ENCODE measurements at places on chromosomes 7 and 10.

GRCh38 chr10:129912986-129913695, 50.9 kb downstream of the EBF3 start:
- no peak overlapping the region for H3K4me3 ChIP-seq
- DNase-seq: no peak
- H3K27me3 ChIP-seq: no peaks in the 10 kb centered on the region

GRCh38 chr10:74328388-74328787, 177.4 kb downstream of the ADK start:
- no peaks in the 10 kb centered on the region for H3K27me3 ChIP-seq
- no peak for DNase-seq
- H3K4me3 ChIP-seq: no peak overlapping the region
- no peaks in the 10 kb centered on the region for H3K4me1 ChIP-seq
- peaks cover 22% of the 10 kb centered on the region for H3K36me3 ChIP-seq

GRCh38 chr7:17526621-17527020, 228.2 kb downstream of the AHR start:
- H3K4me1 ChIP-seq: peaks cover 12% of the 10 kb centered on the region
- no peaks in the 10 kb centered on the region for H3K36me3 ChIP-seq
- DNase-seq: no peak
- H3K27ac ChIP-seq: no peak overlapping the region

- H3K36me3 ChIP-seq: no peaks in the 10 kb centered on the region
- H3K4me3 ChIP-seq: no peak overlapping the region
- no peak overlapping the region for H3K27ac ChIP-seq
- no peaks in the 10 kb centered on the region for H3K4me1 ChIP-seq
- no peaks in the 10 kb centered on the region for H3K27me3 ChIP-seq
Observed at GRCh38 chr7:34073676-34074075, 168.3 kb downstream of the BMPER start.

DNA sequence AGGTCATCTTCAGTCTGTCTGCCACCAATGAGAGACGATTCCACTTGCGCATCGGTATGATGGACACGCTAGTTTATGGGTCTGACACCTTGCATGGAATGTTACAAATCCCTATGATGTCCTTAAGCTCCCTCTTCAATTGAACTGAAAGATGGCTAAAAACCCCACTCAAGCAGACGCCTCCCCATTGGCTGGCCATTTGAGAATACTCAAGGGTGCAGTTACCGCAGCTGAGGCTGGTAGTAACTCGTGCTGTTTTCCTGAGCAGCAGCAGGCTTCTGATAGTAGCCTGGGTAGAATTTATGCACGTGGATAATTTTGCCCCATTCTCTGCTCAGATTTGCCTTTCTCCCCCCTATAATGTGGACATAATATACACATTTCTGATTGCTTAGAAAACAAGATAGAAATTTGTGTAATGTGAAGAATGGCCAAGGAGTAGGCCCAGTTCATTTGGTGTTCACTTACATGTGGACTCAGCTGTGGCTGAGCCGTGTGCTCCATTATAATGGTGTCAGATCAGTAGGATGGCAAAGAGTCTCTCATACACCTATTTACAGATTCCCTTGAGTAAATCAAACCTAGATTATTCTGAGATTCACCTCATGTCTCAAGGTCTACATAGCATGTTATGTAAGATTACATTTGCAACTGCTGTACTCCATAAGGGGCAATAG, 142.8 kb downstream of the HIBADH start:
- H3K36me3 ChIP-seq: no peaks in the 10 kb centered on the region
- no peaks in the 10 kb centered on the region for H3K4me1 ChIP-seq
- no peak for DNase-seq
- no peaks in the 10 kb centered on the region for H3K27me3 ChIP-seq

GRCh38 chr7:138926241-138926612, 55.0 kb downstream of the KIAA1549 start:
- H3K36me3 ChIP-seq: no peaks in the 10 kb centered on the region
- H3K4me1 ChIP-seq: no peaks in the 10 kb centered on the region
- no peak overlapping the region for H3K27ac ChIP-seq
- no peak overlapping the region for H3K4me3 ChIP-seq

- H3K36me3 ChIP-seq: no peaks in the 10 kb centered on the region
- H3K27me3 ChIP-seq: no peaks in the 10 kb centered on the region
- H3K27ac ChIP-seq: no peak overlapping the region
- no peak for DNase-seq
- no peaks in the 10 kb centered on the region for H3K4me1 ChIP-seq
Observed at GRCh38 chr7:81925530-81925929, 155.7 kb upstream of the HGF start.

GRCh38 chr10:60420991-60421894, 31.6 kb upstream of the ANK3 start:
- no peak for DNase-seq
- H3K4me1 ChIP-seq: peaks cover 3% of the 10 kb centered on the region
- no peak overlapping the region for H3K4me3 ChIP-seq
- no peaks in the 10 kb centered on the region for H3K36me3 ChIP-seq
- no peak overlapping the region for H3K27ac ChIP-seq
- no peaks in the 10 kb centered on the region for H3K27me3 ChIP-seq

GRCh38 chr7:32223071-32223650, 153.0 kb upstream of the PDE1C start:
- H3K27me3 ChIP-seq: no peaks in the 10 kb centered on the region
- H3K4me3 ChIP-seq: no peak overlapping the region
- no peak overlapping the region for H3K27ac ChIP-seq
- no peaks in the 10 kb centered on the region for H3K4me1 ChIP-seq
- H3K36me3 ChIP-seq: no peaks in the 10 kb centered on the region

DNA sequence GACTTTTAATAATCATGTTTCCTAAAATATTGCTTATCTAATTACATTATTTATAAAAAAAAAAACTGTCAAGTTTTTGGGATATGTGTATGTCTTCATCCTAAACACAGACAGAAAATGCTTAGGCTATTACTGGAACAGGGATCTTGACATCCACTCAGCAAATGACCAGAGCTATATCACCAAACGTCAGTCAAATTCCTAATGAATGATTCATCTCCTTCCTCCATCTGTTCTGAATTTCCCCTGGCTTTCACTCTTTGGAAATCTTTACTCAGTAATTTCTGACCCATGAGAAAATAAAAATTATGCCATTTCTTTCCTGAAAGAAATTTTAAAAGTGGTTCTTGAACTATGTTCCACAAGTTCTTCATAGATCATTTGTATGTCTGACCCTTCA, 552.4 kb upstream of the KCND2 start:
- H3K27me3 ChIP-seq: no peaks in the 10 kb centered on the region

DNA sequence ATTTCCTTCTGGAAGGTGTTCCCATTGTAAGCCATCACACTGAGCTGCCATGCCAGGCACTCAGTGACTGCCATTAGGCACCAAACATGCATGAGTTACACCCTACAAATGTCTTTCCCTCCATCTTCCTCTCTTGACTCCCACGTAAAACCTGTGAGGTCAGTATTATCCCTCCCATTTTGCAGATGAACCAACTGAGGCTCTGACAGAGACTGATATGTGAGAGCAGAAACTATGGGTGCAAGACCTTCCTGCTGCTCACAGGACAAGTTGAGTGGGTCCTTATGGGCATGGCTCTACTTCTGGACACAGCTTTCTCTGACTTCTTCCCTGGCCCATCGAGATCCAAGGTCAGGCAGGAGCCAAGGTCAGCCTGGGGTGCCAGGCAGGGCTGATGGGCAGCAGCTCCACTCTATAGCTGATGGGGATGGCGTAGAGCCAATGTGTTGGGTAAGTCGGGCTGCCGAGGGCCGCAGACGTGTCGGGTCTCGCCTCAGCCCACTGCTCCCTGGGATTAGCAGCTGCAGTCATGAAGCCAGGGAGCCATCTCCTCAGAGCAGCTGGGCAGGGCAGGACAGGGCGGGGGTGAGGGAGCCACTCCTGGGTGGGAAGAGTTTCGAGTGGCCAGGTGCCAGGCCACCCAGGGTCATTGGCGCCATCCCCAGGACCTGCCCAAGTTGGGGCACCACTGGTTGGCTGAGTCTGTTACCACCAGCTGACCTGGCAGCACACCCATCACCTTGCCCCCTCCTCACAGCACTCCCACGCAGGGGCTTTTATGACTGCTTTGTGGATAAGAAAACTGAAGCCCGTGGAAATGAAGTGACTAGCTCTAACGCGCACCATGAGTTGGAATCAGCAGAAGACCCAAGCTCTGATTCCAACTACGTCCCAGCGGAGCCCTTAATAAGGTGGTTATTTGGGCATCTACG, 117.8 kb upstream of the ZMIZ1 start:
- H3K27me3 ChIP-seq: no peaks in the 10 kb centered on the region
- no peaks in the 10 kb centered on the region for H3K36me3 ChIP-seq
- no peak for DNase-seq

- H3K27me3 ChIP-seq: no peaks in the 10 kb centered on the region
- no peak overlapping the region for H3K27ac ChIP-seq
- H3K4me3 ChIP-seq: no peak overlapping the region
- DNase-seq: no peak
- no peaks in the 10 kb centered on the region for H3K4me1 ChIP-seq
- H3K36me3 ChIP-seq: no peaks in the 10 kb centered on the region
Observed at GRCh38 chr7:44735403-44736165, 13.1 kb upstream of the ZMIZ2 start.

GRCh38 chr7:30451539-30452279, 26.9 kb downstream of the NOD1 start:
- H3K27me3 ChIP-seq: no peaks in the 10 kb centered on the region
- no peak overlapping the region for H3K4me3 ChIP-seq
- H3K36me3 ChIP-seq: peaks cover 5% of the 10 kb centered on the region
- H3K4me1 ChIP-seq: no peaks in the 10 kb centered on the region
- DNase-seq: no peak

DNA sequence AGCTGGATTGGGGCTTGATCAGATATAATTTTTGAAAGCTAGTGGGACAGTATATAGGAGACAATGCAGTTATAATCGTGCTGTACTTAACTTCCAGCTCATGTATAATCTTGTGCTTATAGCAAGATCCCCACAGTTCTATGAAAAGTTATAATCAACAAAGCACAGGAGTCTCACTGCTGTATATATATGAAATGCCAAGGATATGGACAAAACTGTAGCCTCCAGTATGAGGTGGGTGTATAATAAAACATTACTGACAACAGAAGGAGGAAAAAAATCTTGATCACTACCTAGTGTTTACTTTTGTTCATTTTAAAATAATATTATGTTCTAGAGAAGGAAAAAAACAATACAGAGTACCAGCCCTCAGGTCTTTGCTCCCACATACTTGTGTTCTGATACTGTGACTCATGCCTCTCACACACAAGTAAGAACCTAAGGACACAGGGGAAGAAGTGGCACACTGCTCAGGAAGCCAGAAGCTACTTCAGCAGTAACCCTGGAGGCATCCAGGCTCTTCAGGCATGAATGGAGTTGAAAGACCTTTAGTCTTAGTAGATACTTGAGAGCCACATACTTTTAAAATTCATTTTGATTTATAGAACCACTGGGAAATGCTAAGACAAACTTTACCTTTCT, 265.7 kb upstream of the IMMP2L start:
- no peaks in the 10 kb centered on the region for H3K36me3 ChIP-seq
- H3K27ac ChIP-seq: no peak overlapping the region
- H3K4me3 ChIP-seq: no peak overlapping the region
- H3K27me3 ChIP-seq: no peaks in the 10 kb centered on the region

- no peaks in the 10 kb centered on the region for H3K36me3 ChIP-seq
- no peaks in the 10 kb centered on the region for H3K27me3 ChIP-seq
- no peaks in the 10 kb centered on the region for H3K4me1 ChIP-seq
- no peak overlapping the region for H3K27ac ChIP-seq
- DNase-seq: no peak
- H3K4me3 ChIP-seq: no peak overlapping the region
Observed at GRCh38 chr7:66933469-66933868, 12.4 kb downstream of the TMEM248 start.

GRCh38 chr7:135856356-135857144, 107.9 kb upstream of the FAM180A start:
- H3K4me3 ChIP-seq: no peak overlapping the region
- H3K27ac ChIP-seq: no peak overlapping the region

DNA sequence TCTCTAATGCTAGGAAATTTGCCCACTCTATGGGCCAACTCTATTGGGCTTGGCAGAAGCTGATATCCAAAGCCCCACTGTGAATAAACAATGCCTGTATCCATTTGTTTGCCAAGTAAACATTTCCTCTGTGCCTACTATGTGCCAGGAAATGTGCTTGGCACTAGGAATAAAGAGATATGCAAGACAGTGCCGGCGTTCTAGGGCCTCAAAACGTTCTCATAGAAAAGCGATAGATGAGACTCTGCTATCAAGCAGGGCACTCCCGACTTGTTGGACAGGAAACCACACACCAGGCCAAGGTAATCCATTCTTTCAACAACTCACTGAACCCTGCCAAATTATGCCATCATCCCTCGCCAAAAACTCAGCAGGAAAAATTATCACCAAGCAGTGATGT, 196.7 kb downstream of the IPMK start:
- no peak overlapping the region for H3K4me3 ChIP-seq
- no peaks in the 10 kb centered on the region for H3K36me3 ChIP-seq
- H3K4me1 ChIP-seq: no peaks in the 10 kb centered on the region

DNA sequence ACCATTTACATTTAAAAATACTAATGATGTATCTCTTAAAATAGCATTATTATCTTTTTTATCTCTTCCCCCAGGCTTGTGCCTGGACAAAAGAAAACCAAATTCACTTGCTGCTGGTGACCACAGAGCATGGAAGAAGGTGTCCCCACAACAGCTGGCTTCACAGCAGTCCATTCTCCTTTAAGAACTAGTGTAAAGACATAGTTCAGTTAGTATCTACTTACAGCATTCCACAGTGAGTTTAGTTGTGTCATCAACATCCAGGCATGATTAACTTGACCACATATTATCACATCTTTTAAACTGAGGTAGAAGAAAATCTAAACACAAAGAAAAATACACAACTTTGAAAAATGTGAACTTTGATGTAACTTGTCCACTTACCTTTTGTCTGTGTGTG, 55.0 kb downstream of the LRRC17 start:
- H3K27ac ChIP-seq: no peak overlapping the region
- H3K4me1 ChIP-seq: no peaks in the 10 kb centered on the region
- no peak overlapping the region for H3K4me3 ChIP-seq
- no peaks in the 10 kb centered on the region for H3K27me3 ChIP-seq
- no peak for DNase-seq
